ENCODE measurements at places on chromosomes 3 and 15.
A peak's percentile ranks its signal among the peaks of the same experiment; 100 is the strongest.

DNA sequence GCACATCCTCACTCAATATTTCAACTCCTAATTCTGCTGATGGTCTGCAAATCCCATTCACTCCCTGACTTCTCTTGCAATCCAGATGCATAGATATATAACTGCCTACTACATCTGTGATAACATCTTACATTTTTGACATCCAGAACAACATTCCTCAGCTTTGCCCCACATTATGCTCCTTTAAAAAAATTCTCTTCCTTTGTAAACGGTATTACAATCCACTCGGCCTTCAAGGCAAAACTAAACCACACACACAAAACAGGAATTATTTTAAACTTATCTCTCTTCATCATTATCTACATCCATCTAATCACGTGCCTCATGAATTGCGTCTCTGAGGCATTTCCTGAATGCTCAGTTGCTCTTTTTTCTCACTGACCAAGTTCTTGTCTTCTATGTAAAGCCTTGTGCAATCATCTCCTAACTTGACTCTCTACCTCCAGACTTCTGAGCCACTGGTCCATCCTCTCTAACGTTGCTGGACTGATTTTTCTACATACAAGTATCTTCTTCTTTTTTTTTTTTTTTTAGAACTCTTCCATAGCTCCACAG is 117.0 kb downstream of the SATB1 start:
- no peak for DNase-seq

DNA sequence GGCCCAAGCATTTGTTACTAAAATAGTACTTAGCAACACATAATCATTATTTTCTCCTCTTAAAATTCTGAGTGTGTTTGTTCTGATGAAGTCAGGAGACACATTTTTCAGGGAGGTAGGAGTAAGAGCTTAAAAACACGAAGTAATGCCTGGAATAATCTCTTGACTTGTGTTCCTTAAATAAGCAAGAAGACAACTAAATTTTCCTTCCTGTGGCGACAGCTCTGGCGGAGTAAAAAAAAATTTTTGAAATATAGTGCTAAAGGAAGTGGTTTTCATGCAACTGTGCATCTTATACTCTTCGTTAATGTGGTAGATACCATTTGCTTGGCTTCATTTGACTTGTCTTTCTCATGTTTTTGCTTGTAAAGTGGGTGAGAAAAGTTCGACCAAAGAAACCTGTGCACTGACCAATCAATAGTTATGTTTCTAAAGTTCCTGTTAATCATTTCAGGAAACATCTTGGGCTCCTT is 11.1 kb upstream of the MBNL1 start:
- peak; percentile 71 for DNase-seq

DNA sequence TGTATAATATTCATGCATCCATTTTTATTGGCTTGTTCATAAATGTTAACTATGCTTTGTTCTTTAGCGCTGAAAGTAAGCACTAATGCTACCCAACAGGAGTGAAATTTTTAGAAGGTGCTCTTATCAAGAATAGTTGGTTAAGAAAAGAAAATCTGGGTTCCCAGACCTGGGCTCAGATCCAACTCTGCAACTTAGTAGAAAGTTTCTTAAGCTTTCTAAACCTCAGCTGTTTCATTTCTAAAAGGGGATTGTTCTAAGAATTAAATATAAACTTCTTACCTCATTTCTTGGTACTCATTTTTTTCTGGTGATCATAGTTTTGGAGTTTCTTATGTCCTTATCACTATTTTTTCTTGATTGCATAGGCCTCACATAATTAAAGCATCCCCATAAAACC is 12.1 kb downstream of the ARPP21 start:
- no peak for DNase-seq

- no peak for DNase-seq
Observed at GRCh38 chr3:191217301-191217700, 18.3 kb downstream of the OSTN start.

- DNase-seq = no peak
Observed at GRCh38 chr3:112579697-112580096, 17.9 kb downstream of the SLC35A5 start.

DNA sequence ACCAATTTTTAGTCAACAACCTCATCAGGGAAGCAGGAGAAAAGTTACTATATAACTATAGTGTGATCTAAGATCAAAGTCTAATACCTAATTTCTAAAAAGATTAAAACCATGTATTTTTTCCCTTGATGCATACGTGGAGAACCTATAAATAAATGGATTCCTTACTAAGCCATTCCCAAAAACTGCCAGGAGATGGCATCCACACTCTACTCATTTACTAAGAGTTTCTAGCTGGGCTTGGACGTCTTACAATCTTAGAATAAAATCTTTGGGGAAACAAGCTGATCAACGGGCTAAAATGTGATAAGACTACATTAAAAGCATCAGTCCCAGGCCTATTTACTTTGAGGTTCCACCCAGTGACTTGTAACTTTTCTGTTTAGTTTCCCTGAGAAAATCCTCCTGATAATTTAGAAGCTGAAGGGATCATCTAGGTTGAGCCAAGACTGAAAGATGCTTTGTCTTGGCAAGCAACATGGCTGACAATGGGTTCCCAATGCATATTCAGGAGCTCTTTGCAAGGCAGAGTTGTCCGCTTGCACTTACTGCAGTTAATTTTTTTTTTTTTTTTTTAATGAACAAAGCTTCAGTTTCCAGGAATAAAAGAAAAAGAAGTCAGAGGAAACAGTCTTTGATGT is 85.5 kb upstream of the FGF12 start:
- no peak for DNase-seq

DNA sequence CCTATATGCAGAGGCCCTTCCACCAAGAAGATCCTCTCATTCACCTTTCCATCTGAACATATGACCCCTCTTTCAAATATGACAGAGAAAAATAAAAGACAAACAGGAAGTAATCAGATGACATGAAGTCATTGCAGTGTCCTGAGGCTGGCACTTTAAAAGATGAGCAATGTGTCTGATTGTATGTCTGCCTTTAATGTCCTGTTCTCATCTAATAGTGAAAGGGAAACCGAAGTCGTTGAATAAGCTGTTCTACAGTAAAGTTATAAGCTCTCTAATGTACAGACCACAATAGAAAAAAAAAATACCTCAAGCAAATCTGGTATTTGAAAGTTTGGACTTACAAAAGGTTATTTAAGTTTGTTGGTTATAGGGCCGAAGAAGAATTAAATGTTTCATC is 243.0 kb downstream of the CLSTN2 start:
- DNase-seq = no peak

DNA sequence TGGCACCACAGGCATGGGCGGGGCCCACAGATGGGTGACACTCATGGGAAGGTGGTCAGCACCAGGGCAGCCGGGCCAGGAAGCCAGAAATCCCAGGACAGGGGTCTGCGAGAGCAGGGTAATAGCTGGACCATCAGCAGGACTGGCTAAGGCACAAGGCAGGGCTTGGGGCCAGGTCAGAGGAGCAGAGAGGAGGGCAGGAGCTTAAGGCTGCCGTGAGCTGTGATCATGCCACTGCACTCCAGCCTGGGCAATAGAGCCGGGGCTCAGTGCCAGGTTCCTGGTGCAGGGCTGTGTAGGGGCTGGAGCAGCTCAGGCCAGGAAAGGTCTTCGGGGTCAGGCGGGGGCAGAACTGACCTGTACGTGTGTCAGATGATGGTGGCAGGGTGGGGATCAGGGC is 64.2 kb upstream of the LINGO1 start:
- DNase-seq = no peak

DNA sequence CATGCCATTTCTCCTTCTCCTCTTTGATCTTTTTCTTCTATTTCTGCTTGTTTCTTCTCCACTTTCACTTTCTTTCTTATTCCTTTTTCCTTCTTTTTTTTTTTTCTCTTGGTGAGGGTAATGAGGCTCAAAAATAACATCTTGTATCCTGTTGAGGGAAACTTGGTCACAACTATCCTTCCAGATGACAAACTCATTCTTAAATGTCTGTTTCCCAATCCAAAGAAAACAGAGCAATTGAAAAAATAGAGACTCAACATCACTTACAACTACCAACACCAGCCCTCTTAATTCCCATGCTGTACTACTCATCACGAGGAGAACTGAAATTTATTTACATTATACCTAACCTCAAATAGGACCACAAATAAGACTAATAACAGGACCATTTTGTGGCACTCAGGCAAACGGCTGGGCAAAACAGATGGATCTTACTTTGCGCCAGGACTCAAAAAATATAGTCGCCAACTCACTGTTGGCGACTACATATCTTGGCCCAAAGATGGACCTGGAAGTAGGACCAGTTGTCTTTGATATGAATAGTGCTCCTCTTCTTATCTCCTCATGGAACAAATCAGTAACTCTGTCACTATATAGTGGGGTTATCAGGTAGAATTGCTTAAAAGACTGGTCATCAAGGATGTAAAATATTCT is 343.9 kb downstream of the ZBTB20 start:
- DNase-seq = no peak

DNA sequence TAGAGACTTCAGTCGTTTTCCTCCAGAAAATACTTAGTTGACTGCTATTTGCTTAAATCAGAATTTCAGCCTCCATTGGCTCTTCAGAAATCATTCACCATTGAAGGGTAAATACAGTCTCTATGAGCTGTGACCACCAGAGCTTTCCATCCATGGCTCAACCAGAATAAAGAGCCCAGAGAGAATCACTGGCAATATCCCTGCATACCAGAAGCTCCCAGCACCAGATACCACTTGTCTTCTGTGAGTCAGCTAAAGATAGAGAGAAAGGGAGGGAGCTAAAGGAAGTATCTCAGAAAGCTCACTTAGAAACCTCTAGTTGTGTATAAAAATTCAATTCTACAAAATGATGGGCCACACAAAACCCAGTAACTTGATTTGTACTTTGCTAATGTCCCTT is 115.2 kb upstream of the TMCO5A start:
- DNase-seq = no peak

DNA sequence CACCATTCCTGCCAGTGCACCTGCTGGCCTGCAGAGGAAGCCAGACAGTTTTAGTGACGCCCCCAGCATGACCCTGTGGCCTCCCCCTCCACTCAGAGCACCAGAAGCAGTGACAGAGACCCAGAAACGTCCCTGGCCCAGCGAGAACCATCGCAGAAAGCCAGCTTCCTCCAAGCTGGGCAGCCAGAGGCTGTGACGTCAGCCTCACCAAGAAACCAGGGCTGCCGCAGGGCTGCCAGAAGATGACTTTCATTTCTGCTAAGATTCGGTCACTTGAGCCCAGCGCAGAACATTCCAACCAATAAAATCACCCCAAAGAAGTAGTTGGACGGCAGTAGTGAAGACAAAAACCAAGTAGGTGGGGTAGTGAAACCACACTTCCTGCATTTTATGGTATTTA is 29.6 kb upstream of the RPL32 start:
- peak; percentile 24 for DNase-seq

All from GM12864 (cell line).